WTC11 (cell line): ENCODE measurements at places on chromosomes 16 and 17. TPM values are rescaled to one million over a fixed set of nuclear protein-coding genes. Genes with fewer than 3 reads are reported as not detected.

- peaks cover 30% of the 10 kb centered on the region for H3K4me1 ChIP-seq
- peak overlapping the region; percentile 32 for H3K27ac ChIP-seq
- no peaks in the 10 kb centered on the region; the same call in 1 of the 2 replicates for H3K27me3 ChIP-seq
- H3K4me3 ChIP-seq: no peak overlapping the region
These were observed 12.4 kb upstream of the CACNG4 start for GRCh38 chr17:66952031-66952524.

DNA sequence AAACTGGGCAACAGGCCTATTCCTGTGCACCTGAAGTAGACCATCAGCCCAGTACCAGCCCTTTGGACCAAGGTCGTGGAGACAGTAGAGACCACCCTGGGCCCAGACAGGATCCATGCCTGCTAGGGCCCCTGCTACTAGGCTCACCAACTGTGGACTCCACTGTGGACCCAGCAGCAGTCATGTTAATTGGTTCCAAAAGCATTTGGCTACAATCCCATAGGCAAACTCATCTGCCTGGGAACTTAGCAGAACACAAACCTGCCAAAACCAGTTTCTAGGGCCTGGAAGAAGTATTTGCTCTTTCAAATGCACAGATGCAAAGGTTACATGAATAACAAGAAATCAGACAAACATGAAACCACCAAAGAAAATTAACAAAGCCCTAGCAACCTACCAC is 53.1 kb downstream of the ACSM2A start:
- no peak overlapping the region for H3K4me3 ChIP-seq
- H3K36me3 ChIP-seq: peaks cover 30% of the 10 kb centered on the region
- no peaks in the 10 kb centered on the region for H3K4me1 ChIP-seq

DNA sequence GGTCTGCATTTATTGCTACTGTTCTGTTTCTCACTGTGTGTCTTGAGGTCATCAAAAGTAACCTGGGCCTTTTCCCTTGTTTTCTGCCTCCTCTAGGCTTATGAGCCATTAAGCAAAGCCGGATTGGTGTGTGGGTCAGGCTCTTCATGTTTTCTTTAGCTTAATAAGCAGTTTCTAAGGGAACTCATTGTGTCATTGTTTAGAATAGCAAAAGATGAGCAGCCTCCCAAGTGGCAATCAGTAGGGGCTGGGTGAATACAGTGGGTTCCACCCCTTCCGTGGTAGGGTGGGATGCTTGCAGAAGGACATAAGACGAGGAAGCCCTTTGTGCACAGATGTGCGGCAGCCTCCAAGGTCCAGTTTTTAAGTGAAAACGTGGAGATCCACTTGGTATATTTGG is 34.5 kb downstream of the ABCC1 start:
- no peak overlapping the region for H3K4me3 ChIP-seq
- H3K27me3 ChIP-seq: no peaks in the 10 kb centered on the region; the same call in none of the 2 replicates
- H3K27ac ChIP-seq: peak overlapping the region; percentile 77
- H3K36me3 ChIP-seq: peaks cover 68% of the 10 kb centered on the region
- H3K4me1 ChIP-seq: peaks cover 21% of the 10 kb centered on the region

- H3K36me3 ChIP-seq: no peaks in the 10 kb centered on the region
- DNase-seq: peak; percentile 86
- peaks cover 14% of the 10 kb centered on the region for H3K4me1 ChIP-seq
- H3K4me3 ChIP-seq: peak overlapping the region; percentile 29; the same call in 1 of the 2 replicates
These were observed 8.8 kb downstream of the ZG16B start for GRCh38 chr16:2838928-2839327.

DNA sequence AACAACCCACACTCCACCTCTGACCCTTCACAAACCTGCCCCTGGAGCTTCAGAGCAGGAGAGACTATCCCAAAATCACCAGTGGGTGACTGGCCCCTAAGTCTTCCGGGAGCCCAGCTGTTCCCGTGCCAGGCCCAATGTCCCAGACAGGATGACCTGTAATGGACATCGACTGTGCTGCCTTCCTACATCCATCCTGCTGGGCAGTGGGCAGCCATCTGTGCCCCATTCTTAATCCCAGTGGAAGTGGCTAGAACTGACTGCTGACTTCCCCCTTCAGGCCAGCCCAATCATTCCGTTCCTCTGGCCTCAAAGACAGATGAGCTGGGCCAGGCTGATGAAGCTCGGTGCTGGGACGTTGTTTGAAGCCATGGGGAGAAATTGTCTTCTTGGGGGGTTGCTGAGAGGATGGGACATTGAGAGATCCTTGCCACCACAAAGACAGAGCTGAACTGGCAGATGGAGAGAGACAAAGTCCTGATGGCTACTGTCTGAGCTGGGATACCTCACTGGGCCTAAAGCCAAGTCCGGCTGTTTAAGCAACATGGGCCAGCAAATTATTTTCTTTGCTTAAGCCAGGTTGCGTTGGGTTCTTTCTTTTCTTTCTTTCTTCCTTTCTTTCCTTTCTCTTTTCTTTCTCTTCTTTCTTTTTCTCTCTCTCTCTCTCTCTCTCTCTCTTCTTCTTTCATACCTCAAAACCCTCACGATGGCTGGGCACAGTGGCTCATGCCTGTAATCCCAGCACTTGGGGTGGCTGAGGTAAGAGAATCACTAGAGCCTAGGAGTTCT is 17.9 kb upstream of the ALOX15B start:
- no peaks in the 10 kb centered on the region; the same call in none of the 2 replicates for H3K27me3 ChIP-seq
- H3K36me3 ChIP-seq: no peaks in the 10 kb centered on the region
- H3K4me3 ChIP-seq: no peak overlapping the region
- peaks cover 7% of the 10 kb centered on the region for H3K4me1 ChIP-seq
- H3K27ac ChIP-seq: peak overlapping the region; percentile 69; the same call in 1 of the 2 replicates

DNA sequence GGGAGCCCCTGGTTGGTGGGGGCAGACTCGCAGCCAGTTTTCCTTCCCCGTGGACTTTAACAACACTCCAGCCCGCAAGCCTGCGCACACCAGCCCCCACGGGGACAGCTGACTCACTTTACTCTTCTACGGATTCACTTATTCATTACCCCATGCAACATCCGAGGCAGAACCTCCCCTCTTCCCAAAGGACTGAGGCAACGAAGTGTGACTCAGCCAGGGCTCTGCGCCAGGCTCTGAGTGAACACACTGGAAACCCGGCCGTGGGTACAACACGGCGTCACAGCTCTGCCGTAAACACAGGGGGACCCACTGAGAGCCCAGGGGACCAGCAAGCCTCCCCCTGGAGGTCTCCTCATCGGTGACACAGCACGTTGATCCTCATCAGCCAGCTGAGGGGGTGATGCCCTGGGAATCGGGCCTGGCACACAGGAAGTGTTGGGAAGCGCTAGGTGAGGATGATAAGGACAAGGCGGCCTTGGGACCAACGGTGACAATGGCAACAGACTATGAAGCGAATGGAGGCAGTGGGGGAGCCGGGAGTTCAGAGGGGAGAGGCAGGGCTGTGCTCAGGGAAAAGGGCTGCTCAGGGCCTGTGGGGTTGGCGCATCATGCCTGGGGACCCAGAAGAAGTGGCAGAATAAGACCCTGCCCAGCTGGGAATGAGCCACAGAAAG is 14.6 kb downstream of the COTL1 start:
- H3K4me1 ChIP-seq: peaks cover 49% of the 10 kb centered on the region
- peaks cover 13% of the 10 kb centered on the region for H3K36me3 ChIP-seq
- peak overlapping the region; percentile 34 for H3K27ac ChIP-seq
- H3K27me3 ChIP-seq: no peaks in the 10 kb centered on the region; the same call in 1 of the 2 replicates
- H3K4me3 ChIP-seq: no peak overlapping the region

- no peak for DNase-seq
- H3K4me1 ChIP-seq: peaks cover 9% of the 10 kb centered on the region
- H3K27me3 ChIP-seq: no peaks in the 10 kb centered on the region
- H3K4me3 ChIP-seq: no peak overlapping the region
- no peaks in the 10 kb centered on the region for H3K36me3 ChIP-seq
These were observed 160.6 kb downstream of the CYLD start for GRCh38 chr16:50902457-50902856.

The CCDC102A gene
- total RNA-seq: 5.2 to 7.1 TPM (median 6.8 TPM) in 3 replicates

- H3K27me3 ChIP-seq: no peaks in the 10 kb centered on the region
- H3K4me1 ChIP-seq: peaks cover 40% of the 10 kb centered on the region
- no peak for DNase-seq
- H3K36me3 ChIP-seq: no peaks in the 10 kb centered on the region
- H3K27ac ChIP-seq: peak overlapping the region; percentile 69
These were observed 36.0 kb downstream of the USP32 start for GRCh38 chr17:60355663-60356594.

The SMIM36 gene
- not detected in 3 replicates for total RNA-seq
